ENCODE measurements at places on chromosomes 7 and 10.

DNA sequence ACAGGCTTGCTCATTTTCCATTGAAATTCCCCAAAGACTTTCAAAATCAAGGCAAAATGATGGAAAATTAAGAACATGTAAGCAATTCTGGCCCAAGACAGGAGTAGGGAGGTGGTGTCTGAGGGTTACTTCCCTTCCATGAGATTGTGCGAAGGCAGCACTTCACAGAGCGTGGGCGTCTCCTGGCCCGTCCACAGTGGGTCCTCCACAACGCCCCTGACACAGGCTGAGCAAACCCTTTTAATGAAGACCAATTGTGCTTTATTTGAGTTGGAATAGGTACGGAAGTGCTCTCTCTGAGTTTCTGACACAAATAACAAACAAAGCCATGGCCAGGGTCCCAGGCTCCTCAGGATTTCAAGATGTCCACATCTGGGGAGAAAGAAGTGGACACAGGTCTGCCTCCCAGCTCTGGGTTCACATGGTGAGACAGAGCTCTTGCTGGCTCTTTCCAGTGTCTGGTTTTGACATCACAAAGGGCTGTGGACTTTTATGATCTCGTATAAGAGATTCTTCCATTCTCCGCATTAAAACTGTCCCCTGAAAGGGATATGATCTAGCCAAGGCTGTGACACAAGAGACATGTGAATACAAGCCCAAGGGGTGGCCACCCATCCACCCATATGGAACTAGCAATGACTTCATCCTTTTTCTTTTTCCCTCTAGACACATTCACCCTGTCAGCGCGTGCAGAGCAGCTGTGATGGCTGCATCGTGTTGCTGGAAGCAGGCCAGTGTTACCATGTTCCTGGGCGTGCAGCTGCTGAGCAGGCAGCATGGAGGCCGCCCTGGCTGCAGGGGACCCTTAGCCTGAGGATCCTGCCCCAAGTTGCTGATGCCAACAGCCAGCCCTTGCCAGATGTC is 145.6 kb downstream of the ADAM12 start:
- no peak for DNase-seq

- DNase-seq = no peak
These were observed 586.3 kb upstream of the ANKRD30A start for GRCh38 chr10:36538953-36539586.

DNA sequence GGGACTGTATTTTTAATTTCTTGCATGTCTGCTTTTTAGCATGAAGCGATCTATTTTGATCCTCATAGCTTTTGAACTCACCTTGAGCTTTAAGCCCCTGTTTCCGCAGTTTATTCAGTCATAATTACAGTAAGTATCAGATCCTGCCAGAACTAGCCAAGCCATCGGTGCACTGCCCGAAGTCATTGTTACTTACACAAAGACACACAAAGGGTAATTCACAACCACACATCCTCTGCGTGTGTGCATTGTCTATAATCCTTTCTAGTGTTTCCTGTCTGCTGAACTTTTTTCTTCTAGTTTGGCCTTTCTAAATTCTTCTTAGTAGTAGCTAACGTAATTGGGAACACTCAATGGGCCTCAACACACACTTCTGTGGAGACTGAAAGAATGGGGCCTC is 133.0 kb downstream of the SFMBT2 start:
- DNase-seq = no peak

GRCh38 chr10:12081470-12081869 is 12.7 kb downstream of the DHTKD1 start:
- no peak for DNase-seq

GRCh38 chr10:83990126-83990525 is 149.2 kb upstream of the GHITM start:
- no peak for DNase-seq

DNA sequence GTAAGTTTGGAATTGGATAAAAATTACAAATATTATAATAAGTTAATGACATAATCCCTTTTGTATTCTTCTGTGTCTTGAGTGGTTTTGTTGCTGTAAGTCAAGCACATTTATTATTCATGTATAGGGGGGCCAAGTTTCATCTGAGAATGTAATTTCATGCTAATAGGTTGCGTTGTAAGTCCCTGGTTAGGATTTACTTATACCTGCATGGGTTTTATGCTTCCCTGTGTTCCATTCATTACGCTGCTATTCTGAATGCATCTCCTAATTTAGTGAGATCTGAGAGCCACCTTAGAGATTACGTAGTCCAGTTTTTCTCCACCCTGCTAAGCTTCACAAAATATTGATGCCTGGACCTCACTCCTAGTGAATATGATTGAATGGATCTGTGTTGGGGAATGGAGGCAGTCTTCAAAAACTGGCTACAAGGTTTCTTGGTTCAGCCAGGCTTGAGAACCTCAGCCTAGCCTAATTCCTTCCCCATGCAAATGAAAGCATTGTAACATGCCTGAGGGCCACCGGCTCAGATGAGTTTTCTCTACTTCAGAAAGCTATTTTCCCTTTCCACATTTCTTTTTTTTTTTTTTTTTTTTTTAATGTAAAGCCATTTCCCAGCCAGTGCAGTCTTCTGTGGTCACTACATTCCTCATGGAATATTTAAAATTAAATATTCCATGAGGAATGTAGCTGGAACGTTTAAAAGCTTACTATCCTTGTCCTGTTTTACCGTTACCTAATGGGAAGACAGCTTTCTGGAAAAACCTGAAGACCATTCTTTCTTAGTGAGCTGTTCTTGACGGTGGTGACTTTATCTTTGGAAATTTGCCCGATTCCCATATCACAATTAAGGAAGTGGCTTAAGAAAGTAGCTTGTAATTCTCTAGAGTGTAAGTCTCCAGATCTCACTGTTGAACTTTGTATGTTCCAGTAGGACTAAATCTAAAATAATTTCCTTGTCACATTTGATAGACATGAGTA is 16.0 kb downstream of the PAPSS2 start:
- no peak for DNase-seq

DNA sequence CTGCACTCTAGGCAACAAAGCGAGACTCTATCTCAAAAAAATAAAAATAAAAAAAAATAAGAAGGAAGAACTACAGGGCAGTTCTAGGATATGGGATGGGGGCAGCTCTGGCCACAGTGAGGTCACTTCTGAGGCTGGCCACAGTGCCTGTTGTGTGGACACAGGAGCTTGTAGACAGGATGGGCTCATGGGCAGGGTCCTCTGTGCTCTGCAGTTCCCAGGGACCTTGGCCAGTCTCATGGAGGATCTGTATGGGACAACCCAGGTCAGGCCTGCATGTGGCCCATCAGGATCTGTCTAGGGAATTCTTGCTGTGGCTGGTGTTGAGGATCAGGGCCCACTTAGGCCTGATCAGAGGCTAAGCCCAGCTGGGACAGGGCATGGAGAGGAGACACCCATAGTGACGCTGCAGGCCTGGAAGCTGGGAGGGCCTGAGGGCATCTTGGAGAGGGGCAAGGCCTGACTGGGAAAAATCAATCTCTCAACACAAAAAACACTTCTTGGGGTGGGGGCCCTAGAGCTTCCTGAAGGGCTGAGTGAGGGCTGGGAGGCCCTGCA is 19.4 kb upstream of the PAX2 start:
- no peak for DNase-seq

- no peak for DNase-seq
These were observed 29.0 kb downstream of the DHTKD1 start for GRCh38 chr10:12097791-12098190.

GRCh38 chr7:116911801-116912200 is 41.5 kb upstream of the ST7 start:
- DNase-seq = no peak

DNA sequence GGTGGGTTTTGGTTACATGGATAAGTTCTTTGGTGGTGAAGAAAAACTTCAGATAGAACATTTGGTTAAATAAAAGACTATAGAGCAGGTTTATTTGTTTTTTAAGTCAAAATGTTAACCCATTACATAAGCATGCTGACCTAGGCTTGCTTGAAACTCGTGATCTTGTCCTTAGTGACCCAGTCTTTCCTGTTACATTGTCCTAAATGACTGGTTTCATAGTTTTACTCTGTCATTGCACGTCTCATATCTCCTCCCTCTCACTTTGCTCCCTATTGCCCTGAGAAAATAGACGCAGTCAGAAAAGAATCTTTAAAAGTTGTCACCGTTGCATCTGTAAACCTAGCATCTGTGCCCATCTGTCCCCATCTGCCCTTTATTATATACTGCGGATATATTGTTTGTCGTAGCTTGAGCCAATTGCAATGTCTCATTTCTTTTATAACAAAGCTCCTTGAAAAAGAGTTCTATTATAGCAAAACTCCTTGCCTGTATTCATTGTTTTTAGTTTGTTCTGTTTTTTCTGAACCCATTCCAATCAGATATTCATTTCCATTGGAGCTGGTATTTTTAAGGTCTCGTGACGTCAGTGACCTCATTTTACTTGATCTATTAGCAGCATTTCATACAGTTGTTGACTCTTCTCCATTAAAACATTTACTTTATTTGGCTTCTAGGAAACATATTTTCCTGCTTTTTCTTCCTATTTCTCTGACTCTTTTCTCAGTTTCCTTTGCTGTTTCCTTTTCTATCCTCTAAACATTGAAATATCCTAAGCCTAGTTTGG is 57.3 kb downstream of the HELLS start:
- no peak for DNase-seq

DNA sequence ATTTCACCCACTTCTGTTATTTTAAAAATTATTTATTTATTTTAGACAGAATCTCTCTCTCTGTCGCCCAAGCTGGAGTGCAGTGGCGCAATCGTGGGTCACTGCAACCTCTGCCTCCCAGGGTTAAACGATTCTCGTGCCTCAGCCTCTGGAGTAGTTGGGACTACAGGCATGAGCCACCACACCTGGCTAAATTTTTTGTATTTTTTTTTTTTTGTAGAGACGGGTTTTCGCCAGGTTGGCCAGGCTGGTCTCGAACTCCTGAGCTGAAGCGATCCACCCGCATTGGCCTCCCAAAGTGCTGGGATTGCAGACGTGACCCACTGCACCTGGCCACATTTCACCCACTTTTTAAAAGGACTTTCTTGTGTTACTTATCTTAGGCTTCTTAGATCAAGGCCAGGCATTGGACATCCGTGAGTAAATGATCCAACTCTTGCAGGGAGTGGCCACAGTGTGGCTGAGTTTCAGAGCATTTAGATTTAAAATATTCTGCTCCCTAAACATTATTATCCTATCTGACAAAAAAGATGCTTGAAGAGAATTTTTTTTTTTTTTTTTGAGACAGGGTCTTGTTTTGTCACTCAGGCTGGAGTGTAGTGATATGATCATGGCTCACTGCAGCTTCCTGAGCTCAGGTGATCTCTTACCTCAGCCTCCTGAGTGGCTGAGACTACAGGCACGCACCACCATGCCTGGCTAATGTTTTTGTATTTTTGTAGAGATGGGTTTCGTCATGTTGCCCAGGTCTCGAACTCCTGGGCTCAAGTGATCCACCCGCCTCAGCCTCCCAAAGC is 14.4 kb downstream of the SNX10 start:
- DNase-seq = no peak

- DNase-seq = no peak
These were observed 18.2 kb downstream of the ATAD1 start for GRCh38 chr10:87799860-87800259.

DNA sequence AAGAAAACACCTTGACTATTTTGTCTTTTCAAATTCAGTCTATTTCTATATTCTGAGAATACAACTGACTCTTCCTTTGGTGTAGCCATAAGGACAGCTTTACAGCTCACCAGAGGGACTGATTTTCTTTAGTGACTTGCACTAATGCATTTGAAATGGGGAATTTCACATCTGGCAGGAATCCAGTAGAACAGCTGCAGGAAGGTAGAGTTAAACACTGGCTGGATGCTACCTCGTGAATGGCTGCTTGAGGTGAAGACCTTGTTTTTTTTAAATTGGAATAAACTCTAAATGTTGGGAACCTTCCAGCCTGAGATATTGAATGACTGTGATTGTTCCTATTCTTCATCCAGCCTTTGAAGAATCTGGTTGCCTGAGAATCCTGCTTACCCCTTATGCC is 139.5 kb upstream of the STK17A start:
- DNase-seq = no peak

GRCh38 chr7:51620706-51621105 is 304.1 kb upstream of the COBL start:
- no peak for DNase-seq

- DNase-seq = no peak
These were observed 226.3 kb downstream of the AHR start for GRCh38 chr7:17524746-17525145.

- DNase-seq = no peak
These were observed 679.6 kb downstream of the PARD3 start for GRCh38 chr10:34135515-34135914.

- no peak for DNase-seq
These were observed 109.8 kb downstream of the PIP4K2A start for GRCh38 chr10:22604344-22605126.

- DNase-seq = no peak
These were observed 31.7 kb upstream of the FAM204A start for GRCh38 chr10:118373786-118374185.

DNA sequence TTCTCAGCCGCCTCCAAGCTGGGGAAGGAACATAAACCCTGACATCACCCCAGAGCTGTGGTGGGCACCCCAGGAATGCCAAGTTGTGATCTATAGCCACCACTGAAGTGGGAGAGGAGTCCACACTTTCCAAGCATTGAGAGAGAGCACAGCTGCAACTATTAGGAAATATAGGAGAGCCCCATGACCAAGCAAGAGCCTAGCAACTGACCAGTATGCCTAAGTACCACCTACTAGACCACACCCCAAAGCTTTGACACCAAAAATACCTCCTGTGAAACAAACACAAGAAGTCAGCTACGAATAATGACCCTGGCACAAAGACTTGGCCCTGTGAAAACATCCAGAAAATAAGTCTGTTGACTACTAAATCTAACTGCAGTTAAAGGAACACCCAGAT is 804.1 kb upstream of the IGFBP3 start:
- DNase-seq = no peak

- DNase-seq = no peak
These were observed 49.4 kb upstream of the DPYSL4 start for GRCh38 chr10:132137111-132138072.

- DNase-seq = peak; percentile 23
These were observed 4.4 kb upstream of the CCL26 start for GRCh38 chr7:75776295-75776971.

Data from activated CD4-positive, CD25-positive, alpha-beta regulatory T cell treated with anti-CD3 and anti-CD28 coated beads, Interleukin-2, amount 50 U/mL, for 16 hours (primary cell).